ENCODE measurements at places on chromosomes 13 and 19.

- no peak for DNase-seq
Measured at GRCh38 chr13:28099396-28100149, 803 bp downstream of the FLT3 start.

- no peak for DNase-seq
Measured at GRCh38 chr13:19158006-19158405, 23.6 kb downstream of the TUBA3C start.

- peak; percentile 37 for DNase-seq
Measured at GRCh38 chr13:35309706-35310105, 166.8 kb downstream of the MAB21L1 start.

- DNase-seq: no peak
Measured at GRCh38 chr19:49858088-49858985, 7.4 kb downstream of the PTOV1 start.

- DNase-seq: no peak
Measured at GRCh38 chr19:29967623-29968022, 25.6 kb downstream of the URI1 start.

DNA sequence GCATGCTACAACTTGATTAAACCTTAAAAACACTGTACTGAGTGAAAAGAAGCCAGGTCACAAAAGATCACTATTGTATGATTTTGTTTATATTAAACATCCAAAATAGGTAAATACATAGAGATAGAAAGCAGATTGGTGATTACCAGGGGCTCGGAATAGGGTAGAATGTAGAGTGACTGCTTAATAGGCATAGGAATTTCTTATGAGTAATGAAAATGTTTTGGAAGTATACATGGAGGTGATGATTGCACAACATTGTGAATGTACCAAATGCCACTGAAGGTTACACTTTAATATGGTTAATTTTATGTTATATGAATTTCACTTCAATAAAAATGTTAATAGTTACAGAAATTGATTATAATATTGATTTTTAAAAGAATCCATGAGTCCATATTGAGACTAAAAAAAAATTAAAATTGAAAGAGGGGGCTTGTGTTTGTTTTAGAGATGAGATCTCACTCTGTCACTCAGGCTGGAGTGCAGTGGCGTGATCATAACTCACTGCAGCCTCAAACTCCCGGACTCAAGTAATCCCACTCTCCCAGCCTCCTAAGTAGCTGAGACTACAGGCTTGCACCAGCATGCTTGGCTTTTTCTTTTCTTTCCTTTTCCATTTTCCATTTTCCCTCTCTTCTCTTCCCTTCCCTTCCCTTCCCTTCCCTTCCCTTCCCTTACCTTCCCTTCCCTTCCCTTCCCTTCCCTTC, 85.1 kb downstream of the FNDC3A start:
- DNase-seq: no peak

- DNase-seq: peak; percentile 4
Measured at GRCh38 chr19:41753936-41754529, 1.3 kb upstream of the CEACAM6 start.

DNA sequence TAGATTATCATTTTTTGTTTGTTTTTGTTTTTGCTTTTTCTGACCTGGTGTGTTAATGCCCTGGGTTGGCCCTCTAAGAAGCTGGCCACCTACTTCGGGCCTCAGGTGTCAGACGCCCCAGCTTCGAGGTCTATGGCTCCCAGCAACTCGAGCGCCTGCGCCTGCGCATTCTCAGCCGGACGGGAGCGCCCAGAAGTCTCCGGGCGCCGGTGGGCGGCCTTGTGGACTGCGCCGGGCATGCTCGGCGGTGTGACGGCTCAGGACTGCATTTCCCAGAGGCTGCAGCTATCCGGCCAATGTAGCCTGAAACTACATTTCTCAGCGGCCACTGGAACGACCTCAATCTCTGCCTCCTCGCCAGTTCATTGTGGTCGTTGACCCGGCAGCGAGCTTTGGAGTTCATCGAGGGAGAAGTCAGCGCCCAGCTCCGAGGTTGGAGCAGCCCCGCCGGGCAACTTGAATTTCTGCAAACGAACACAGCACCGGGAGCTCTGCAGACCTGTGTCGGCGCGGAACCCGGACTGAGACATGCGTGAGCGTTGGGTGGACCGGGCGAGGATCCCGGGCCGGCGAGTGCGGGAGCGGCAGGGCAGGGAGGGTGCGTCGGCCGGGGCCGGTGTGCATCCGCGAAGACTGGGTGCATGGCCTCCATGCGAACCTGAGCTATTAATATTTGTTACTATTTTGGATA, at the start of gene ZNF30:
ZNF30 (plus strand) TSS at position 219 of the 691 bp plus-strand sequence. CDS start 3,045 bp downstream, outside the sequence.
- peak; percentile 92 for DNase-seq

GRCh38 chr19:2254064-2254872, 1.9 kb downstream of the JSRP1 start:
- no peak for DNase-seq

DNA sequence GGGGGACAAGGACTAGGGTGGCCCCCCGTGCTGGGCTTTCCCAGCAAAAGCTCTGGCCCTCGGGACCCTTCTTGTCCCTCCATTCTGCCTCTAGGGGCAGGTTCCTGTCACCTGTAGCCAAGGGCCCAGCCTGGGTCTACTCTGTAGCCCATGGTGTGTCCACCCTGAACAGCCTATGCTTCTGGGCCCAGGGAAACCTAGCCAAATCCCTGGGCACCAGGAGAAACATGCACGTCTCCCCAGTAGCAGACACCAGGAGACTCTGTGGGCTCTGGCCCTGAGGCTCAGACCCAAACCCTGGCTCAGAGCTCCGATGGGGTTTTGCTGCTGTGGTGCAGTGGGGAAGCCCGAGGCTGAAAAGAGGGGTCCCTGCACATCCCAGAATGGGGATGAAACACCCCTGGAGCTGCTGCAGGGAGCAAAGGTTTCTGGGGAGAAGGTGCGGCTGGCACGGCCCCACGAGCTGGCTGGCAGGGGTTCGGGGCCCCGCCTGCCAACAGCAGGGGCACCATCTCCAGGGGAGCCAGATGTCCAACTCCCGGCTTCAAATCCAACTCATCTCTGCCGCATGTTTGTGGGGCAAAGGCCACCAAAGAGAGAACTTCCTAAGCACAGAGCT, 18.2 kb downstream of the CEBPG start:
- DNase-seq: no peak
